Sigmoid colon (tissue), 7 donors: ENCODE measurements at places on chromosomes 2 and 18. TPM values are rescaled to one million over a fixed set of nuclear protein-coding genes. Genes with fewer than 3 reads are reported as not detected.

OSBPL1A gene
- total RNA-seq: 96.8 TPM

GCG gene
- not detected for total RNA-seq

GRCh38 chr2:175152242-175152641 is 15.8 kb downstream of the ATF2 start:
- DNase-seq: no peak

DNA sequence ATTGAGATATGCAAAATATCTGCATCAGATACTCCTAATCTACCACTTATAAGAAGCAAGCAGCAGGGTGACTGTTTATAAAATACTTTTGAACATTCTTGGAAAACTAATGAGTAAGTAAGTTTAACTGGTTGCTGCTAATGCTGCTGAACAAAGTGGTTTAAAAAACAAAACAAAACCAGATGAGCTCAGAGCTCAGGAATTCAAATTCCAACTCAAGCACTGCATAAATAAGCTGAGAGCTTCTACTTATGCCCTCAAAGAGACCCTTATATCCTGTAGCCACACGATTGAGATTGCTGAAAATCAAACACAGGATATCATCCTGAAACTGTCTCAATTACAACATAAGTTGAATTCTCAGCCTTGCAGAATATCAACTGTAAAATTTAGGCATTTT is 62.3 kb upstream of the NYAP2 start:
- no peak for DNase-seq

- DNase-seq: no peak
Measured at GRCh38 chr2:177784745-177785067, 287.9 kb downstream of the PDE11A start.

SLC11A1 gene
- 19.0 TPM for total RNA-seq

- DNase-seq: no peak
Measured at GRCh38 chr2:160045703-160046210, 16.7 kb downstream of the PLA2R1 start.

GRCh38 chr2:25021791-25022362 is 20.0 kb upstream of the EFR3B start:
- no peak for DNase-seq

MARCO gene
- total RNA-seq: 15.7 TPM
